ENCODE measurements at places on chromosomes 2 and 18. TPM values are rescaled to one million over a fixed set of nuclear protein-coding genes. Genes with fewer than 3 reads are reported as not detected.

TCF23 gene
- total RNA-seq, result not detected

CD8B gene
- not detected for total RNA-seq

VAMP8 gene
- total RNA-seq, result 5.9 TPM

SCN1A gene
- under 0.01 TPM for total RNA-seq

CHPF gene
- 0.26 TPM for total RNA-seq

SAG gene
- under 0.01 TPM for total RNA-seq

YIPF4 gene
- total RNA-seq, result 9.9 TPM

MAPK4 gene
- total RNA-seq, result not detected

BOLL gene
- not detected for total RNA-seq

GPBAR1 gene
- total RNA-seq, result 0.13 TPM

VWA3B gene
- 0.13 TPM for total RNA-seq

DYNAP gene
- not detected for total RNA-seq

CCDC150 gene
- total RNA-seq, result 5.5 TPM

ERLEC1 gene
- 67.1 TPM for total RNA-seq

IKZF2 gene
- total RNA-seq, result 0.51 TPM

LYPD6B gene
- not detected for total RNA-seq

SCYGR6 gene
- total RNA-seq, result not detected

DNPEP gene
- total RNA-seq, result 69.5 TPM

SIX3 gene
- not detected for total RNA-seq

HOXD13 gene
- not detected for total RNA-seq

MOGAT1 gene
- not detected for total RNA-seq

RTP5 gene
- total RNA-seq, result not detected

ZNF385B gene
- total RNA-seq, result not detected

FEV gene
- total RNA-seq, result not detected

AKAIN1 gene
- total RNA-seq, result not detected

MLPH gene
- not detected for total RNA-seq

ZNF514 gene
- 6.3 TPM for total RNA-seq

ME2 gene
- total RNA-seq, result 33.1 TPM

FRZB gene
- total RNA-seq, result 0.13 TPM

OTX1 gene
- total RNA-seq, result under 0.01 TPM

IL37 gene
- total RNA-seq, result not detected

GKN1 gene
- not detected for total RNA-seq

MYO5B gene
- total RNA-seq, result 0.51 TPM

TWIST2 gene
- total RNA-seq, result 0.38 TPM

TGFA gene
- total RNA-seq, result 8.0 TPM

CRYBA2 gene
- not detected for total RNA-seq

KIF1A gene
- under 0.01 TPM for total RNA-seq

COLEC11 gene
- 0.13 TPM for total RNA-seq

CD8A gene
- under 0.01 TPM for total RNA-seq

REG3A gene
- total RNA-seq, result not detected

CLASP1 gene
- 28.4 TPM for total RNA-seq

TGOLN2 gene
- 70.3 TPM for total RNA-seq

MEIS1 gene
- 3.6 TPM for total RNA-seq

OSBPL6 gene
- total RNA-seq, result 8.7 TPM

SLC66A3 gene
- 42.1 TPM for total RNA-seq

Data from dermis microvascular lymphatic vessel endothelial cell (primary cell).